ENCODE measurements at places on chromosomes 5 and 9.

DNA sequence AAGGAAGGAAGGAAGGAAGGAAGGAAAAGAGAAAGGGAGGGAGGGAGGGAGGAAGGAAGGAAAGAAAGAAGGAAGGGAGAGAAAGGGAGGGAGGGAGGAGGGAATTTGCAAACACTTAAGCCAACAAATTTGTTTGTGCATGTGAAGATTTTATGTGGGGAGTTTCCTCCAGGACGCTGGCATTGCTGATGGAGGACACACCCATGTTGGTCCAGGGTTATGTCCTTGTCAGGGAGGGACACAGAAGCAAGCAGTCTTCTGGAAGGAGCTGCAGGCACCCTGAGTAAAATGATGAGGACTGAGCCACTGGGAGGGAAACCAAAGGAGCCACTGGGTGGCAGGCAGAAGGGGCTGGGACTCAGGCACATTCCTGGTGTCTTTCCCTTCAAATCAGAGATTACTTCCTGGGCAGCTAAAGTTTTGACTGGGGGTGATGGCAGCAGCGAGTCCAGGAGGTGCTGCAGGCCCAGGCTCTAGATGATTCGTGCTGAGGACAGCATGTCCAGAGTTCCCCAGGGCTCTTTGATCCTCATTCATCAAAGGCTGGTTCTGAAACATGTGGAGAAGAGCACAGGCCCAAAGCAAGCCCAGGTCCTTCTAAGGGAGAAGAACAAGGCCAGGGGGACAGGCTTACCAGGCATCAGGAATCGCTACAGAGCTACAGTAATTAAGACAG lies 109.2 kb downstream of the PAX5 start:
- no peak for DNase-seq

GRCh38 chr5:148897842-148898241 lies 71.4 kb downstream of the ADRB2 start:
- DNase-seq: no peak

DNA sequence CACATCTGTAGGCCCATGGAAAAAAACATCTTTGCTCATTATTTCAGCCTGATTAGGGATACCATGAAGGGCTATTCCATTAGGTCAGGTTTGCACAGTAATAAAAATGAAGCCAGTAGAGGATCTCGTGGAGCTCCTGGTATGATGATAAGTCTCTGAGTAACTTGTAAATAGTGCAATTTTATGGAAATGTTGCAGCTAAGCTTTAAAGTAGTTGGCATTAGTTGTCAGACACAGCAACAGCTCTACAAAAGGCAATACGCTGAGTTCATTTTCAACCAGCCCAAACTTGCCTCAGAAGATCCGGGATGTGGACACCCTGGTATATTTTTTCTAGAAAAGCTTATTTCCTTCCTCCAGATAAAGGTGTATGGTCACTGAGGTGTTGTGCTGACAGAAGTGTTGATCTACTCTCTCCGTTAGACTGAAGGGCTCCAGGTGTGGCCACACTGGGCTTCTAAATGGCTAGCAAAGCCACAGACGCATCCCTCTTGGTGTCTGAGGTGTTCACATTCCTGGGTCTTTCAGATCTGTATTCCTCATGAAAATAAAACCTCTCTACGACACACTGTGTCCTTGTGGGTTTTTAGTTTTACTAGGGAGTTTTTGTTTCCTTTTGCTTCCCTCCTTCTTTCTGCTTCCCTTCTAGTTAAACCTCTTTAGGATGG lies 141.6 kb downstream of the GHR start:
- DNase-seq: no peak

DNA sequence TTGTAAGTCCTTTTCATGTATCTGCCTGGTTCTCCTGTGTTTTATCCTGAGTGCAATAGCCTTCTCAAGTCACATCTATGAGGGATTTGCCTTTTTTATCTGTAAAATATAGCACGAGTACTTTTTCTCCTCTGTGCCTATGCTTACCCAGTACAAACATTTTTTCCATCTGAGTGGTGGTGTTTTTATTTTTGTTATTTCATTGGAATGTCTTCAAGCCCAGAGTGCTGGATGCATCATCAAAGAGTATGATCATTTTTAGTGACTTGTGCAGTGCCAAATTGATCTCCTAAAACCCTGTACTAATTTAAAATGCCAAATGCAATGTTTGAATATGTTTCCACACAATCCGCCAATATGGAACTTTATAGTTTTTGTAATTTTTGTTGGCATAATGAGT lies 86.1 kb downstream of the TLE4 start:
- DNase-seq: no peak

DNA sequence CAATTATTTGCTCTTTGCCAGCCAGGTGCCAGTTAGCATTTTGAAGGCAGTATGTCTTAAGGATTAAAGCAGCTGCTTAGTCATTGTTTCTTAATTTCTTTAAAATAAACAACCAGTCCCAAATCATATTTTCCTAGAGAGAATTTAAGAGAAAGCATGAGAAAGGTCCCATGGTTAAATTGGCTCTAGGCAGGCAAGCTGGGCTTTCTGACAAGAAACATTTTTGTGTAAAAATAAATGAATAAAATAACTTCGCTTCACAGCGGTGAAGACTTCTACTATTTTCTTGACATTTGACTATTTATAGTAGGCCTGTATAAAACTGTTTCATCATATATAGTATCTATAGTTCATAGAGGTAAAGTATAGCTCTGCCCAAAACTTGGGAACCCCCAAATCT lies 617.7 kb upstream of the C9orf72 start:
- DNase-seq: no peak

GRCh38 chr5:17118631-17119030 lies 98.8 kb upstream of the BASP1 start:
- DNase-seq: no peak

GRCh38 chr5:20524991-20525529 lies 537.1 kb upstream of the CDH18 start:
- no peak for DNase-seq

- peak; percentile 77 for DNase-seq
Observed at GRCh38 chr9:78035383-78035993, 3.9 kb upstream of the GNAQ start.

GRCh38 chr9:92424340-92424739 lies at the start of gene OMD:
Gene OMD, minus strand, starts transcription at chr9:92424471. Its CDS starts 6,913 bp downstream, at chr9:92417558.
- no peak for DNase-seq

GRCh38 chr5:76863001-76863400 lies 13.2 kb downstream of the S100Z start:
- no peak for DNase-seq

DNA sequence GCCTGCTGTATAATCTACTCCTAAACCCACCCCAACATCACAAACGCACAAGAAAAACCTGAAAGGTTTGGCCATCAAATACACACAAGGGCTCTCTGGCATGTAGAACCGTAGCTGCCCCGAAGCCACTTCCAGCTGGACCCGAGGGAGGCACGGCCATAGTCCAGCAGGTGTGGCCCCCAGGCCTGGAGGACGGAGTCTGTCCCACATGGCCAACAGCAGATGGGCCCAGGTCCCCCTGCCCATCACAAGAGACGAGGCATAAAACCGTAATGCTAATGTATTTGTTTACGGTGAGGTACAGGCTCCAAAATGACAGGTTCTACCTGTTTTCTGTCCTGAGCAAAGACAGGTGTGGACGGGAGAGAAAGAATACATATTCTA lies 234.2 kb downstream of the SYK start:
- DNase-seq: no peak

GRCh38 chr5:3201941-3202340 lies 393.7 kb upstream of the IRX1 start:
- no peak for DNase-seq

GRCh38 chr5:137024044-137024443 lies 475.1 kb downstream of the SPOCK1 start:
- no peak for DNase-seq

DNA sequence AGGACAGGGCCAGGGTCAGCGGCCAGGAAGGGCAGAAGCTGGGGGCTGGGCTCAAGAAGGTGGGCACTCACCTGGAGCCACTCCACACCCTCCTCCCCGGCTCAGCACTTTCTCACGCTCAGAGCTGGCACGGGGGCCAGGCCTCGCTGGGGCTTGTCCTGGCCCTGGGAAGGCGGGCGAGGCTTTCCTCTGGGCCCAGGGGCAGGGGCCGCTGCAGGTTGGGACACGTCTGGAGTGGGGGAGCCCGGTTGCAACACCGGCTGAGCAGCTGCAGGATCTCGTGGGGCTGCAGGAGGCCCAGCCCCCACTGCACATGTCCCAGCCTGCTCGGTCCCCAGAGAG lies 38.9 kb upstream of the EGFL7 start:
- DNase-seq: no peak

DNA sequence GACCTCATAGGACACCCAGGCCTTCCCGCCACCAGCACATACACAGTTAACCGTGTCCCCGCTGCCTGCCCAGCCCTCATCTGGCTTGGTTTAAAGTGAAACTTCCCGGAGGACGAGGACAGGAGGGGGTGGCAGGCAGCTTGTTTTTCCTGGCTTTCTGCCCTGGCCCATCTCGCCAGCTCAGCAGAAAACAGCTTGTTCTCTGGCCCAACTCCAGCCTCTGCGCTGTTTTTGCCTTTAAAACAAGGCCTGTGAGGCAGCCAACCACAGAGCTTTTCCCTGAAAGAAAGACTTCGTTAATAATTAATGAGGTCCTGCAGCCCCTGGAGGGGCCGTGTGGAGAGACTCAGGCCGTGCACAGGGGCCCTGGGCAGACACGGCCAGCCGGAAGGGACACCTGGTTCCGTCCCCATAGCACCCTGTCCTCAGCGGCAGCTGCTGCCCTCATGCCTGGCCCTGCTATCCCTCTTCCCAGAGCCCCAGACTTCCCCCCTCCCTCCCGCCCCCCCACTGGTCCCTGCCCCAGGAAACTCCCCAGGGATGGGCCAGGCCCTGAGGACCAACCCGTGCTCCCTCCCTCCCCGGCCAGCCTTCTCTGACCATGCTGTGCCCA lies 108.7 kb downstream of the RXRA start:
- peak; percentile 93 for DNase-seq

DNA sequence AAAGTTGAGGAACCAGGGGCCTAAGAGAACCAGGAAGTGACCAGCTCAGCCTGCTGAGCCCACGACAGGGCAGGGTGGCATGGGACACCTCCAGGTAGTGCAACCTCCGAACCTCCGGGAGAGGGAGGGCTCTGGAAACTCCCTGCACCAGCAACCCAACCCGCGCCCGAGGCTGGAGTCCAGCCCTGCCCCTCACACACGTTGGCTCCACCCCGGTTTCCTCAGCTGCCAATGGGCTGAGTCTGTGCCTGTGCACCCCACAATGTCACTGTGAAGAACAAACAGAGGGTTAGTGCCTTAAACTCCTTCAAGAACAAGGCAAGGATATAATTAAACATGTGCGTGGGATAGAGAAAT lies 17.0 kb upstream of the UNC5A start:
- DNase-seq: no peak

- DNase-seq: no peak
Observed at GRCh38 chr5:31516802-31517201, 15.1 kb downstream of the DROSHA start.

DNA sequence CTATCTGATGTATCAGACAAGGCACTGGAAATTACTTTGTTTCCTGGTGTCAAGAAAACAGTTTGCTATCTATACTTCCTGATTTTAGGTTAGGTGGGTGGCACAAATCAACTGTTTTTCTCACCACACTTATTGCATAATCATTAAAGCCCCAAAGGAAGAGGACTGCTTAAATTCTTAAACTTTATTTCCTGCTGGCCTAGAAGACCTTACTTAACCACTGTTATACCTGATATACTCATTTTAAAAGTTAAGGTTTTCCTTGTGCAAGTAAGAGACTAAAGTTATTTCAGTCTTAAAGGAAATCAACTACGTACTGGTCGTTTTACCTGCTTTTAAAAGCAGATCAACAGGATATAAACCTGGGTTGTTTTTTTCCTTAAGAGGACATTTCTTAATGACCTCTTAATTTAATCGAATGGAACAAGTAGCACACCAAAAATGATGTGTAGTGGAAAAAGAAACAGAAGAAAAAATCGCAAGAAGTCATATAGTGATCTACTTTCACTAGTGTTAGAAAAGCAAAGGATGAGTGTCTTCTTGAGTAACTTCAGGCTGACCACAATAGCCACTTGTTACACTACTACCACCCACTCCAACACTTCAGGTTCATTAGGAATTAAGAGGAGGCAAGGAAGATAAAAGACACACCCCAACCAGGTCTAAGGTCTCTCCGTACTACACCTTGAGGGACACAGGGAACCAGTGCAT lies 974 bp downstream of the CLINT1 start:
- no peak for DNase-seq

DNA sequence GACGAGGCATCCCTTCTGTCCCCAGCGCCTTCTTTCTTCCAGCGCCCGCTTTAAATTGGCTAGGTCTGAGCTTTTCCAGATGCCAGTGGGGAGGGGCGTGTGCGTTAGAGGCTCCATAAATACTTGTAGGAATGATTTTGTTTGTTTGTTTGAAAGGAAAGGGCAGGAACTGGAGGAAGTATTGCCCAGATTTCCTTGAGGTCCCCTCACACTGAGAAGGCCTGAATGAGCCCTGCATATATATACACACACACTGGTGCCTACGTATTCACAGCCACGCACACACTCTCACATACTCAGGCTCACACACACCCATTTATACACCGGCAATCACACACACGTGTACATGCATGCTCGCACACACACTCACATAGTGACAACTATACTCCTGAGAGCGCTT lies 1.0 kb upstream of the SLIT3 start:
- no peak for DNase-seq

GRCh38 chr9:136558373-136558772 lies 12.5 kb upstream of the NOTCH1 start:
- DNase-seq: no peak

GRCh38 chr9:92716557-92716956 lies 46.6 kb upstream of the IPPK start:
- DNase-seq: peak; percentile 35

GRCh38 chr9:89743573-89744254 lies 138.9 kb downstream of the GADD45G start:
- no peak for DNase-seq

GRCh38 chr5:64788156-64788555 lies 19.4 kb downstream of the CWC27 start:
- no peak for DNase-seq

- DNase-seq: no peak
Observed at GRCh38 chr5:353612-354580, 32.4 kb downstream of the AHRR start.

DNA sequence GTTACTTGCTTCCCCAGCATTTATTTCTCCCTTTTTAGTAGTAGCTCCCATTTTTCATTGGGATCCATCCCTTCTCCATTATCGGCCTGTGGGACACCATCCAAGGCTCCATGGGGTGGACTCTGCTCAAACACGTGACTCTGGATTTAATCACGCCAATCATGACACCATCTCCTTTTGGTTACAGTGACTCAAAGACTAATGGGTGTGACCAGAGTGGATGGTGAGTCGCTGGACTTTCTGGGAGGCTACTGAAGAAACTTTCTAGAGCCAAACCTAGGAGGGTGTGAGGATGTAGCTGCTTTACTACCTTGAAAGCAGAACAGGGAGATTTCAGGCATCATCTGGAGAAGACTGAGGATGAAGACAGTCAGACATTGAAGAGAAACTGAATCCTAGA lies 93.1 kb downstream of the PJA2 start:
- DNase-seq: no peak
